ENCODE measurements at places on chromosomes 6 and 20.
A peak's percentile ranks its signal among the peaks of the same experiment; 100 is the strongest.

GRCh38 chr20:58967652-58968429 lies 13.2 kb upstream of the NELFCD start:
- DNase-seq = no peak

- DNase-seq = no peak
Observed at GRCh38 chr20:41927655-41928054, 309.5 kb upstream of the CHD6 start.

GRCh38 chr6:44064089-44064947 lies 62.9 kb downstream of the MRPL14 start:
- peak; percentile 95 for DNase-seq

DNA sequence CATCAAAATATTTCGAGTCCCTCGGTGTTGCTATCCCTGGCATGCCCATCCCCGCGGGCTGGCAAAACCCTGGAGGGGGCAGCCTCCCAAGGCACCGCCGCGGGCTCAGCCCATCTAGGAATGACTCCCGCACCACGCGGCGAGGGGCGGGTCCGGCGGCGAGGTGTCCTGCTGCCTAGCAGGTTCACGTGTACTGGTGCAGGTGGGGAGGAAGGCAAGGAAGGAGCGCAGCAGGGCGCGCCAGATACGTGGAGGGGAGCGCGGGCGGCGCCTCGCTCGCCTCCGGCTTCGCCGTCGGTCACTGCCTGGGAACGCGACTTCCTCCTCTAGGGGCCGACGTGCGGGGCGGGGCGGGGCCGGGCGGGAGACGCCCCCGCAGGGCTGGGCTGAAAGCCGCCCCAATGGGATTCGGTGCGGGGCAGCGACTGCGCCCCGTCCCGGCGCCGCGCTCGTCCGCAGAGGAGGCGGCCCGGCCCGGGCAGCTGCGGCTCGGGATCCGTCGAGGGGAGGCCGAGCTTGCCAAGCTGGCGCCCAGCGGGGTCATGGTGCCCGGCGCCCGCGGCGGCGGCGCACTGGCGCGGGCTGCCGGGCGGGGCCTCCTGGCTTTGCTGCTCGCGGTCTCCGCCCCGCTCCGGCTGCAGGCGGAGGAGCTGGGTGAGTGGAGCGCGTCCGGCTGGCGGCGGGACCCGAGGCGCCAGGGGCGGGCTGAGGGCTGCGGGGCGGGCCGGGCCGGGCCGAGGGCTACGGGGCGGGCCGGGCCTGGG lies at the start of gene DCBLD1:
TSS of gene DCBLD1 (plus strand) at position 435 of the 764 bp plus-strand sequence. CDS start at position 543, 108 bp downstream.
- peak; percentile 85 for DNase-seq

DNA sequence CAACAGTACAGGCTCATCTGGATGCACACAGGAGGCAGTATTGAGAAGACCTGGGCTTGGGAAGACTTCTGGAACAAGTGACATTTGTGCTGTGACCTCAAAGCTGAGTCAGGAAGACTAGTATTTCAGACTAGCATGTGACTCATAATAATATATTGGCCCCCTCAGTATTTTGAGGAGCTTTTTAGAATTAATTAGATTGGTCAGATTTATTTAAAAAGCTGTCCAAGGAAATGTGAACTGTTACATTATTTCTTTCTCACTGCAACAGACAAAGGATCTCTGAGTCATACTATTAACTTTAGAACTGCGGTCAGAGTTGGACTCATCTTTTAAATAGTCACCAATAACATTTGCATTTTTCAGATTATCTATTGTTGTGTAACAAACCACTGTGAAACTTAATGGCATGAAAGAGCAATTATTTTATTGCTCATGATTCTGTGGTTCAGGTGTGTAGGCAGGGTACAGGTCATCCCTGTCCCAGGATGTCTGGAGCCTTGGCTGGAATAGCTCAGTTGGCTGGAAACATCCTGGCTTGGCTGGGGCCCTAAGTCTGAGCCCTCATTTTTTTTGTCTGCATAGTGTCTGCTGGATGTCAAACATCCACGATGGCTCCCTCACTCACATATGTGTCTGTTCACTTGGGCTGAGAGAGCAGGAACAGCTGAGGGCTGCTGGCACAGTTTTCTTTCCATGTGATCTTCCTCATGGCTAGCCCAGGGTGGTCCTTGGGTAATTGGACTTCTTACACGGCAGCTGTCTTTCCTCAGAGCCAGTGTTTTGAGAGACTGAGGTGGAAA lies 46.9 kb downstream of the MAP3K4 start:
- peak; percentile 90 for DNase-seq

GRCh38 chr20:11080781-11081377 lies 407.1 kb upstream of the JAG1 start:
- DNase-seq = no peak

- peak; percentile 86 for DNase-seq
Observed at GRCh38 chr6:145206247-145206907, 528.9 kb downstream of the EPM2A start.

DNA sequence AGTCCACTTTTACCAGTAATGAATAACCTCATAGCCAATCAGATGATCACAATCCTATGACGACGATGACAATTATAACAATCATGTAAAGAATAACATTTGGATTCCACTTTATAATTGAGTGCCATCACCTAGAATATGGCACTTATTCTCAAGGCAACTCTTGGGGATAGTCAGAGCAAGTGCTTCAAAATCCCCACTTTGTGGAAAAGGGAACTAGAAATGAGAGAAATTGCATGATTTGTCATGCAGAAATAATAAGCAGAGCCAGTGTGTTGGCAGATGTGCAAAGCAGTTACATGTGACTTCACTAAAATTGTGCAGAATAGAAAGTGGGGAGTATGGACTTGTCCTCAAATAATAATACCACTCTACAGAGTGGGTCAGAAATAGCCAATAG lies 41.3 kb downstream of the FRK start:
- no peak for DNase-seq

GRCh38 chr6:136235233-136235564 lies 14.9 kb downstream of the MTFR2 start:
- DNase-seq = peak; percentile 64

GRCh38 chr6:96576221-96576620 lies 13.3 kb downstream of the FHL5 start:
- no peak for DNase-seq

DNA sequence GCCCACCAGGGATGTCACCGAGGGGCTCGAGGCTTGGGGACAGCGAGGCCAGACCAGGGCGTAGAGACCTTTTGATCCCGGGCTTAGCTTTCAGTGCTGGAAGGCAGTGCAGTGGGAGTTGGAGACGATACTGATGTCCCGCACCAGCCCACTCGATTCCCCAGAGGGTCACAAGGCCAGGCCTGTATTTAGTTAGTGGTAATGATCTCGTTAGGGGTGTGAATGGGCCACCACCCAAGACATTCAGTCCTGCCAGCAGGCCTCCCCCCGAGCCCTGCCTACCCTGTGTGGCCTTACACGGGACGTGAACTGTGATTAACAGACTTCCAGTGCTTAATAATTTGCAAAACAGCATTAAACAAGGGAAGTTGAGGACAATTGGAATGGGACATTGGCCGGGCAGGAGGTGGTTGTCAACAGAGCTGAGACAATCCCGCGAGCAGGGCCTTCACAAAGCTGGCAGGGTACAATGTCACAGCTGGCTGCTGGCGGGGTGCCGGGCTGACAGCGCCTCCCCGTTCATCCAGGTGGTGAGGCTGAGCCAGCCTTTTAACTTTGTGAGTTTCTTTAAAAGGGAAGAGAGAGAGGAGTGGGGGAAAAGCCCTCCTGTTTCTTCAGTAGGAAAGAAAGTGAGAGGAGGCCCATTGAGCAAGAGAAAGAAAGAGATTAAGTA lies 175.3 kb upstream of the RALGAPA2 start:
- DNase-seq = no peak

DNA sequence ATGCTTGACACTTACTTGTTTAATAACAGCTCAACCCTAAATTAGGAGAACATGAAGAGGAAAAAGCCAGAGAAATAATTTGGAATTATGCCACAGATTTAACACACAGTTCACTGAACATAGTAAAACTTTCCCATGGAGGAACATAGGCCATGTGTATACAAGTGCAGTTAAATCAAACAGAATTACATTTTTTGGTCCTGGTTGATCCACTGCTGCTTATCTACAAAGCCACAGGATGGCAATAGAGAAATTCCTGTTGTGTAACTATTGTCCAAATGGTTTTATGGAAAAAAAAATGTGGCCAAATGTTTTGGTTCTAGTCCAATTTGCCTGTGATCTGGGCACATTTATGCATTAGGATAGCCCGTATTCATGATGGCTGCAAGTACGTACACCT lies 136.8 kb downstream of the ALDH8A1 start:
- peak; percentile 19 for DNase-seq

GRCh38 chr6:115932481-115932880 lies 128.2 kb downstream of the FRK start:
- DNase-seq = peak; percentile 92

DNA sequence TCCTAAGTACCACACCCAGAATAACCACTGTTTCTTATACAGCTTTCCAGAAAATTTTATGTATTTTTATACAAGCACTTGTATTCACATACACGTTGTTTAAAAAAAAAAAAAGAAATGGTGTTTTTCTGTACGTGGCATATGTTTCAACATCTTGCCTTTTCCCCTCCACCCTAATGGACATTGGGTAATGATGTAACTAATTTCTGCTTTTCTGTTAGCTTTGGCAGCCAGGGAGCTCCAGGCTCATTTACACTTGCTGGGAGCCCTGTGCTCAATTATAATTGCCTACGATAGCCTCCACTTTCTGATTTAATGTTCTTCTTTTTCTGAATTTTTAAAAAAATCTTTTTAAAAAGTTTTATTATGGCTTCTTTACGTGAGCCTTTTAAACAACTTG lies 352.4 kb downstream of the UTRN start:
- no peak for DNase-seq

DNA sequence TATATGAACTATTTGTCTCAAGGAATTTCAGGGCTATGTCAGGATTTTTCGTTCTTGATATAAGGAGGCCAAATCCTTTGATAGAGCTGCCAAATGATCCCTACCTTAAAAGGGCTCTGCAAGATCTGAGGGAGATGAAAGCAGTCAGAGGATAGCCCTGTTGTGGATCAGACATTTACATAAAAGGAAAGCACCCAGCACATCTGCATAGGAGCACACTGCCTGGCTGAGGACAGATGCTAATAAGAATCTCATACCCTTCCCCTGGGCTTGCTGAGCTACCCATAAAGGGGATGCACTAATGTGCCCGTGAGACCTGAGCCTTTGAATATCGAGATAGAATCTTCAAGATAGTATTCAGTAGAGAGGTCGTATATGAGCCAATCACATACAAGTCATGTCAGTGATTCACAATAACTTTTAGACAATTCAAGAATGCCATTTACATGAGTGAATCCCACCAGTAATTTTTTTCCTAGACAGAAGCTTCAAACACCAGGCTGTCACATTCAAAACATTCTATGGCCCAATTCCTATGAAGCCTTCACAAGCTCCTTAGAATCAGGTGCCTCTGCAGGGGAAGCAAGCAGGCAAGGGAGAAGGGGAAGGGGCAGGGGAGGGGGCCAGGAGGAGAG lies 71.1 kb downstream of the STMND1 start:
- no peak for DNase-seq

DNA sequence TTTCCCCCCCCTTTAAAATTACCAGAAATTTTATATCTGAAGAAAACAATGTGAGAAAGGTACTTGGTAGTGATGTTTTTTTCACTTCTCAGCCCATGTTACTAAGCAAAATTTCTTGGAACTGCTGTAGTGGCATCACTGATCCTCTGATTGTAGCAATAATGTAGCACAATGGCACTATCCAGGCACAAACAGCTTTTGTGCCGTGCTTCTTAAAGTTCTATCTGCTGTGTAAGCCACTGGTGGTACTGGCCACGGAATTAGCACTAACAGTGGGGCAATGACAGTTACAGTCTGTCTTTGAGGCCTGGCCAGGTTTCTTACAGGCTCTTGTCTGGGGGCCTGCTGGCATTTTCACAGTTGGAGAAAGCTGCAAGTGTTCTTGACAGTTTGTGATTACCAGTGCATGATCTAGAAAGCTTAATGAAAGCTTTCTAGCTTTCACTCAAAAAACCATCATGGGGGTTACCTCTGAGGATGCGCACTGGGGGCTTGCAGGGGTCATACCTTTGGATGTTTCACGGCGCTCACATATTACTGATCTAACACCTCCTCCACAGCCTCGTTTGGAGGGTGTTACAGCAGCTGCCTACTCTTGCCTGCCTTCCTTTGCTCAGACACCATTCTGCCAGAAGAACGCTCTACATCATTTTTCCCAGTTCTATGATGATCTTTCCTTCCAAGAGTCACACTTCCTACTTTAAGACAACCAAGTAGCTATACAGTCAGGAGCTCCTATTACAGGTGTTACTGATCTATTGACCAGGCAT lies 58.4 kb upstream of the ARMH2 start:
- DNase-seq = no peak

GRCh38 chr20:57500962-57501361 lies 24.0 kb downstream of the CTCFL start:
- DNase-seq = no peak

DNA sequence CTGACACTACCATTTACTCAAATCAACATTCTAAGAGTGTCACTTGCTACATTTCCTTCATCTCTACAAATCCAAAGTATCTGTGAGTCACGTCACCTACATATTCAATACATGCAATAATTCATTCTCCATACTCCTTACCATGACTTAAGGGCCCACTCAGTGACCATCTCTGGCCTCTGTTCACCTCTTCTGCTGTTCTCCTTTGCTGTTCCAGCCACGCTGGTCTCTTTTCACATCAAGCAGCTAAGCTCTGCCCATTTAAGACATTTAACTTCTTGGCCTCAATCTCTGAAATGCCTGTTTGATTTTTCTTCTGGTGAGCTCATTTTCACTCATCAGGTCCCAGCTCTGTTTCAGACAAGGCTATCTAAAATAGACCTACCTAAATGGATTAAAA lies 46.5 kb downstream of the HFE start:
- no peak for DNase-seq

GRCh38 chr6:117265410-117266256 lies at the start of gene VGLL2:
Gene VGLL2 (plus strand): TSS chr6:117265558. CDS start chr6:117265764, 206 bp downstream.
- DNase-seq = peak; percentile 77

- DNase-seq = no peak
Observed at GRCh38 chr6:147712841-147713240, 204.4 kb downstream of the SAMD5 start.

- no peak for DNase-seq
Observed at GRCh38 chr20:46979603-46980241, 85.1 kb downstream of the EYA2 start.

DNA sequence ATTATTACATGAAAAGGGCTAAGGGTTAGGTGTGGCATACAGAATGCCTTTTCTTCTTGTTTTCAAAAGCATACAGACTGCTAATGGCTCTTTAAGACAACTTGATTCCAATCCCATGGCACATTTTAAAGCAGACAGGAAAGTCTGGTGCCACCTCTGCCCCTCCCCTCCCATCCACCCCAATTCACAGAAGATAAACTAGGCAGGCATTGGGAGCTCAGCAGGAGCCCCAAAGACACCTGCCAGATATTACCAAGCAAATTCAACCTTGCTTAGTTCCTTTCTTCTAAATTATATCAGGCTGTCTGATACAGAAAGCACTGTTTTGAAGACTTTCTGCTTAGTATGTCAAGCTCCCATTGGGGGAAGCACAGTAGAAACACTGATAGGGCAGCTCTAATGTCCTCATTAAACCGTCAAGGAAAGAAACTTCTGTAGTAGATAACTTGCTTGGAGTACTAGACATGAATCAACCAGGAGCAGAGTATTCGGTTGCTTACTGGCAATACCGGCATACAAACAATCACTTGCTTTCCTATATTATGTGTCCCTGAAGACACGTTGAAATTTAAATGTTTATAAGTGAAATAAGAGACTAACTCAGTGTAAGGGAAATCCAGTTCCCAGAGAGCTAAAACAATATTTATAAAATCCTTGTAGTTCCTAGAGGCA lies 13.0 kb downstream of the SESN1 start:
- DNase-seq = no peak

GRCh38 chr6:161740486-161740885 lies 466.6 kb upstream of the AGPAT4 start:
- no peak for DNase-seq

- DNase-seq = no peak
Observed at GRCh38 chr6:13478525-13478966, 8.9 kb downstream of the GFOD1 start.
